RWPE2 (cell line): ENCODE measurements at places on chromosomes 5 and 9.

DNA sequence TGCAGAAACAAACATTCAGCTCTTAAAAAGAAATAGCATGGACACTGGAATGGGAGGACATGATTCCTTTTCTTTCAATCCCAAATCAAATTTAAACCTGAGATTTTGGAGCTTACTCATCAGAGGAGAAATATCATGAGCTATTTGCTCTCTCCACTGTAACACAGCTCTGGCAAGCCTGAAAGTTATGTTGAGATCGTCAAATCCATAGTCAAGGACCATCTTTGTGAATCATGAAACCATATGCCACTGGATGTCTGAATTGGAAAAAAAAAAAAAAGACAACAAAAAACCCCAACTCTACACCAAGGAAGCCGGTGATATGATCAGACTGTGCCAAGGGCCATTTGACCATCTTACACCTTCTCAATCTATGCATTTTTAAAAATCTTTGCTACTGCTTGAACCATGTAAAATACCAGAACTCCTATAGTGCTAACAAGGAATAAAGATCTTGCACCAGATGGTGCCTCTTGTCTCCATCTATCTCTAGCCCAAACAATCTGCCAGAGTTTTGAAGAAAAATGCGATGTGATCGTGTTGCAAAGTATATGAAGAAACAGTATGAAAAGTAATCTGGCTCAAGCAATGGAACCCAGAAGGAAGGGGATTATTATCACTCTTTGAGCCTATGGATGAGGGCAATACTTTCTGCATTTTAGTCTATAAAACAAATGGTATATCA, 138.1 kb upstream of the MEF2C start:
- no peak for DNase-seq

GRCh38 chr5:122683631-122684030, 91.2 kb upstream of the SNX2 start:
- DNase-seq, result no peak

- DNase-seq, result no peak
Observed at GRCh38 chr5:54317511-54318260, 7.3 kb upstream of the ARL15 start.

DNA sequence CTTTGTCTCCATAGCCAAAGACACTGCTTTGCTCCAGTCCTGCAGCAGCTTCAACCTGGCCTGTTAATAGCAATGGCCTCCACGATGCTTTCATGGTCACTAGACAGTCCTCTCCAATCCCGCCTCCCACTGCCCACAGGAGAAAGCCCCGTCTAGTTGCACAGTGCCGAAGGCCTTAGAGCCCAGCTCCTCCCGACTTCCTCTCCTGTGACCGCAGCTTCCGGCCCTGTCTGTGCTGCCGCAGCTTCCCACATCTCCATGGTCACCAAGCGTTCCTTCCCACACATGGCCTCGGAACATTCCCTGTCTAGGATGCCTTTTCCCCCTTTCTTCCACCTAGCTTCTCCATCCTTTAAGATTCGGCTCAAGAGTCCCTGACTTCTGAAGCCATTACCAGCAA, 23.4 kb downstream of the PCA3 start:
- DNase-seq, result no peak

GRCh38 chr5:40385544-40385943, 294.2 kb upstream of the PTGER4 start:
- DNase-seq, result peak; percentile 94

DNA sequence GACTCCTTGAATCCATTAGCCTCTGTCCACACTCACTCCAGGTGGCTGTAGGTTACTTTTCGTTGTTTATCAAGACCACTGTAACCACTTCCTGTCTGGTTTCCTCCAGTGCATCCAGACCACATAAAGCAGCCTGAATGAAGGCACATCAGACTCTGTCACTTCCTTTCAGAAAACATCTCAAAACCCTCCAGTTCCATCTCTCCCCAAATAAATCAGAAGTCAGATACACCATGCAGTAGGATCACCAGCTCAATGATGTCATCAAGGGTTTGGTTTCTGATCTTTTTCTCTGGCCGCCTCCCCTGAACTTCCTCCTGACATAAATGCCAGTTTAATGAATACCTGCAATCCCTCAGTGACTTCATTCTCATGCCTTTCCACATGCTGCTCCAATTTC, 161.2 kb downstream of the ZNF462 start:
- no peak for DNase-seq

DNA sequence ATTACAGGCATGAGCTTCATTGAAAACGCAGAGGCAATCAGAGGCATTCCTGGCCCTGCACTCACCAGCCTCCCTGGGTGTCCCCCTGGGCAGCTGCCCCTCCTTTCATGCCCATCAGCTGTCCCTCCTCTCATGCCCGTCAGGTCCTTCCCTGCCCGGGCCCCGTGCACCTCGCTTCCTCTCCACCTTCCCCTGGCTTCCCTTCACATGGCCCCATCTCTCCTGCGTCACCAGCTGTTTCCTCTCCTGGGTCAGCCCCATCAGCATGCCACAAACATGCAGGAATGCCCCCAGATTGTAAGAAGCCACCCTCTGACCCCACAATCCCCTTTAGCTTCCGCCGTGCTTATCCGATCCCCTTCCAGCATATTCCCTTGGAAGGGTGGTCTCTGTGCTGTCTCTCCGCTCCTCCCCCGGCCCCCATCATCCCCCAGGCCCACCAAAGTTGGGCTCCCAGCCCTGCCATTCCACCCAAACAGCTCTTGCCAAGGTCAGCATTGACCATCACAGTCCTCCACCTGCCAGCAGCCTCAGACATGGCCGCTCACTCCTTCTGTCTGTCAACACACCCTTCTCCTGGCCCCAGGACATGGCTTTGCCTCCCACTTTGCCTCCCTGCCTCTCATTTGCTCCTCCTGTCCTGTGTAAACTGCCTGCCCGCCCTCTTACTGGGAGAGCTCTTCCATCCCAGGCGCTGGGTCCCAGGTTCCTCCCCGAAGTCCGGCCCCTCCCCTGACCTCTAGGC, 98.6 kb upstream of the IER5L start:
- DNase-seq, result peak; percentile 38

DNA sequence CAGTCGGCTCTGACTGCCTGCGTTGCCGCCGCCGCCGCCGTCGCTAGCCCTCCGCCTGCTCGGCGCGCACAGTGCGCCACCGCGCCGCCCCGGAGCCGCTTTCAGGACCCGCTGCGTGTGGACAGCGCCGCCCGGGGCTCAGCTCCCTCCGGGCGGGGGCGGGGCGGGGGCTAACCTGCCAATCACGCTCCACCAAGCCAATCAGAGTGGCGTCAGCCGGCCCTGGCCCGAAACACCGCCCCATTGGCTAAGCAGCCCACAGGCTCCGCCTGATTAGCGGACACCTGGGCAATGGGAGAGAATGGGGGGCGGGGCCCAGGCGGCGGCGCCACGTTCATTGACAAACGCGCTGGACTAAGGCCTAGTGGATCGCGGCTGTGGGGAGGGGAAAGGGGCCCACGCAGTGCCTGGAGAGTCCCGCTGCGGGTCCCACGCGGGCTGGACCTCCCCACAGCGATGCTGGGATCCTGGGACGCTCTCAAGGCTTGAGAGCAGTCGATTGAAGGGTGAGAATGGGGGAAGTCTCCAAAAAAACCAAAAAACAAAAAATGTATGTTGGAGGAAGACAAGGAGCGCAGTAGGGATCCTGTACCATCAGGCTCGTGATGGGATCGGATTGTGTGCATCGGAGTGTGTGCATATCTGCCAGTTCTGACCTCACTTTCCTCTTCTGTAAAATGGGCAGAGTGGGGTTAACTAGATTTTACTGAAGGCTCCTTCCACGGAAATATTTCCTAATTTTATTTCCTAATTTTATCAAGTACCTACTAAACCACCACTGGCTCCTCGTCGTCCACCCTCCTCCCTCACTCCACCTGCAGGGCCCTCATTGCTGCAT, 6.3 kb downstream of the PAX5 start:
- peak; percentile 91 for DNase-seq

GRCh38 chr5:89055695-89056085, 172.7 kb upstream of the MEF2C start:
- DNase-seq, result no peak

- no peak for DNase-seq
Observed at GRCh38 chr5:34930462-34930844, 1.1 kb downstream of the DNAJC21 start.

GRCh38 chr9:121160025-121160424, 41.6 kb downstream of the RAB14 start:
- DNase-seq, result no peak

- no peak for DNase-seq
Observed at GRCh38 chr9:69593301-69593700, 78.9 kb downstream of the APBA1 start.

GRCh38 chr9:14350754-14351153, 36.8 kb upstream of the NFIB start:
- no peak for DNase-seq
